ENCODE measurements at places on chromosomes 7 and 10.

DNA sequence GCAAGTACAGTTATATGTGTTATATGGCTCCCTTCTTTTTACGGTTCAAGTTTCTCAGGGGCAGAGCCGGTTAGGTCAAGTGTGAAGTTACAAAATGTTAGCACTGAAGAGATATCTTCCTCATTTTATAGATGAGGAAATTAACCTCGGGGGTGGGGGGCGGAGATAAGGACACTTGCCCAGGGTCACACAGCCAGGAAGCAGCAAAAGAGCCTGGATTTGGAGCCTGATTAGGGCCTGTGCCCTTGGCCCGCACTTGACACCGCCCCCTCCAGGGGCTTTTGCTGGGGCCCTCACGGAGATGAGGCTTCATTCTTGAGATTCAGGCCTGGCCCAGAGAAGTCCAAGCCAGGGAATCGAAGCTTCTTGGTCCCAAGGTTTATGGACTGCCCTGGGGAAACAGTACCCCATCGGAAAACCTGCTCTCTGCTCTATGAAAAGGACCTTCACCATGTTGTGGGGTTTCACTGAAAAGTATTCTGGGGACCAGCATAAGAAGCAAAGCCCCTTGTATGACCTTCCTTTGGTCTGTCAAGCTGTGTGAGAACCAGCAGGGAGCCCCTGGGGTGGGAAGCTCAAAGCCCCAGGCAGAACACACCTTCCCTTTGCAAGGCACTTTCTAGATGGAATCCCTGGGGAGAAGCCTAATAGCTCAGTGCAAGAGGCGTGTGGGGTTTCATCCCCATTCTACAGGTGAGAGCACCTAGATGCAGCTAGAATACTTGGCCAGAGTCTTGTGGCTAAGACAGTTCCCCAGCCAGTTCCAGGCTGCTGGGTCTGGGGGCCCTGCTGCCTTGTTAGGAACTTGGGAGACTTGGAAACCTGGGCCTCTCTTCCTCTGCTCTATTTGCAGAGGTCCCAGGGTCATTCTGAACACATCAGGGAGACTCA lies 21.9 kb downstream of the UNC5B start:
- DNase-seq: no peak

DNA sequence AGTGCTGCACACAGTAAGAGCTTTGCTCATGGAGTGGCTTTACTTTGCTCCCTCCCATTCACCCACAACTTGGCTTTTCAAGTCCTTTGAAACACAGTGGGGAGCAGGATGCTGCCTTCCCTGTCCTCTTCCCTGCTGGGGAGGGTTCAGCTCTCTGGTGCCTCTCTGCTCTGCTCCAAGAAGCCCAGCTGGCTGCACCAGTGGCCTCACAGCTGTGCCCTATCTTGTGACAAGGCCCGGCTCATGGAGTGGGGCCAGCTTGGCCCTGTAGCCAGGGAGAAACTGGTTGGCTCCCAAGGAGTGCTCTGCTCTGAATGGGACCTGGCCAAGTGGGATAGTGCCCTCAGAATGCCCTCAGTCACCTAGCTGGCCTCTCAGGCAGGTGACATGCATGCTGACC lies 212.3 kb upstream of the ZMIZ1 start:
- no peak for DNase-seq

DNA sequence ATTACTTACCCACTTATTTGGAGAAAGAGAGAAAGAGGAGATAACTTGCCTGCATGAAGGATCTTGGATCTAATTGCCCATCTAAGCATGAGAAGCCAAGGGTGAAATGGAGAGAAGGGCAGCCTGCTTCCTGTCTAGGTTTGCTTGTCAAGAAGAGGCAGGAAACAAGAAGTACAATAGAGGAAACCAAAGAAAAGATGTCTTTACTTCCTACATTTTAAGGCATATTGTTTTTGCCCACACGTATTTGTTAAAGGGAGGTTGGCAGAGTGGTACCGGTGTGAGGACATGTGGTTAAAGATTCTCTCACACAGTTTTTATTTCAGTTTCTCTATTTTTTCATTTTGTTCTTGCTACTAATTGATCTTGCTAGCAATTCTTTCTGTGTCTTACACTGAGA lies 6.0 kb upstream of the TAS2R38 start:
- DNase-seq: no peak

GRCh38 chr7:78787854-78788253 lies 665.6 kb downstream of the MAGI2 start:
- no peak for DNase-seq

GRCh38 chr7:29359482-29360093 lies 165.0 kb downstream of the CHN2 start:
- DNase-seq: no peak

All from fibroblast of gingiva (primary cell).